ENCODE measurements at places on chromosomes 12 and 14.
A peak's percentile ranks its signal among the peaks of the same experiment; 100 is the strongest.

DNA sequence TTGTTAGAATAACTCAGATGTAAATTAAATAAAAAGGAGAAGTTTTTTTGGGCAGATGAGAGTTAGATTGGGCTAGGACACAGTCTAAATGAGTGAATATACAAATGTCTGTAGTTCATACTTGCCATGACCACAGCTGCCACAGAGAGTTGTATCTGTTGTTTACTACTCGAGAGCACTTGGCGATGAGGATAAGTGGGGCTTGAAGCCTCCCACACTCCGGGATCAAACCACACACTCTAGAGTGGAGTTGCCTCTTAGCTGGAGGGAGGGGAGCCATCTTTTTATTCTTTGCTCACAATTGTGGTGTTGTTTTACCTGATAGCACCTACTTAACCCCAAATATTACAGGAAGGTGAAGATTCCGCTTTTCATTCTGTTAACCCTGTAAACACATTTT, 27.5 kb downstream of the BEST3 start:
- DNase-seq, result no peak

GRCh38 chr14:90040411-90040810, 21.4 kb upstream of the KCNK13 start:
- DNase-seq, result no peak

GRCh38 chr12:101841069-101841468, 10.3 kb upstream of the GNPTAB start:
- no peak for DNase-seq

DNA sequence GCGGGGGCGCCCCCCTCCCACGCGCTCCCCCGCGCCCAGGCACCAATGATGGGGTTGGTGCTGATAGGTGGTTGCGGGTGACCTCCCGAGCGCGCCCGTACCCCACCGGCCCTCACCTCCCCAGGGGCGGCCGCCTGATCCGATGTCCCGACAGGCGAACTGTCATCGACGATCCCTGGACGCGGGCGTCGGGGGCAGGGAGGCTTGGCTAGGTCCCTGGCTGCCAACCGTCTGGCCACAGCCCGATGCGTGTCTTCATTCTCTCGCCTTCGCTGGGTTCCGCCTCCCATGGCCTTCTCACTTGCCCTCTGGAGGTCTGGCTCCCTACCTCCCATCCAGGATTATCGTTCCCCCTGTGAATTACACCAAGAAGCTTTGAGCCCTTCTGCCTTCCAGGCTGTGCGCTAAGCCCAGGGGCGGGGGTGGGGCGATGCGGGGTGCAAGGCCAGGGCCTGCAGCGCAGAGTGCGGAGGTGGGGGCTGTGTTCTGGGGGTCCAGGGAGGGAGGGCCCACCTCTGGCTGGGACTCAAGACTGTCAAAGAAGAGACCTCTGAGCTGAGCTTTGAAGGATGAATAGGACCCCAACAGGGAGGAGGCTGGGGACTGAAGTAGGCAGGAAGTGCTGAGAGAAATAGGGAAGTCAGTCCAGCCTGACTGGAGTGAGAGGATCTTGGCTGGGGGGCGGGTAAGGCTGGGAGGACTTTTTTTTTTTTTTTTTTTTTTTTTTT, 7.7 kb upstream of the RACGAP1 start:
- DNase-seq, result no peak

- DNase-seq, result no peak
These were observed 2.4 kb downstream of the PFKM start for GRCh38 chr12:48121522-48121921.

GRCh38 chr12:68326716-68327115, 5.4 kb downstream of the MDM1 start:
- DNase-seq, result no peak

- DNase-seq, result no peak
These were observed 3.2 kb downstream of the RNASE1 start for GRCh38 chr14:20799456-20799891.

DNA sequence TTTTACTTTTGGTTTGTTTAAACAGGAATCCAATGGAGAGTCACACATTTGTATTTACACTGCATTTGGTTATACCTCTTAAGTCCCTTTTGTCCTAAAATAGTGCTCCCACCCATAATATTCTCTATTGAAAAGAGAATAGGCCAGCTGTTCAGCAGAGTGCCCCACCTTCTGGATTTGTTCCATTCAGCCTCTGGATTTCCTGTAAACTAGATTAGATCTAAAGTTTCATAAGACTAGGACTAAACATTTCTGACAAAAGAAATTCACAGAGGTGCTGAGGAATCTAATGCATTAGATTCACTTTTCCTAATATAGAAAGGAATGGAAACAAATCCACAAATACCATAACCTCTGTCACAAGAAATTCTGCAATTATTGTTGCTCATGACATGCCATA, 38.1 kb downstream of the GCH1 start:
- no peak for DNase-seq

DNA sequence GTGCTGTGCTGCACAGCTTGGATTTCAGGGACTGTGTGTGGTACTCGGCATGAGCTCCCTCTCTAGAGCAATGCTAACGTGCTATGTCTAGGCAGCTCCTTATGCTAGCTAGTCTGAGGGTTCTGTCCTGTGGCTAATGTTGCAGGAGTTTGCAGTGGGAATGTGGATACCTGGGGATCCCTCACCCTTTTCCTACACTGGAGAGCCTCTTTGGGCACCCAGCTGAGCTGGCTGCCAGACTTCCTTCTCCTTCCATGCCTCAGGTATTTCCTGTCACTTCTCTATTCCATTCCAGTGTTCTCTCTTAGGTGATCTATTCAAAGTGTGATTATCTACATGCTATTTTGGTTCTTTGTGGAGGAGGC, 64.9 kb downstream of the FBXO33 start:
- no peak for DNase-seq

DNA sequence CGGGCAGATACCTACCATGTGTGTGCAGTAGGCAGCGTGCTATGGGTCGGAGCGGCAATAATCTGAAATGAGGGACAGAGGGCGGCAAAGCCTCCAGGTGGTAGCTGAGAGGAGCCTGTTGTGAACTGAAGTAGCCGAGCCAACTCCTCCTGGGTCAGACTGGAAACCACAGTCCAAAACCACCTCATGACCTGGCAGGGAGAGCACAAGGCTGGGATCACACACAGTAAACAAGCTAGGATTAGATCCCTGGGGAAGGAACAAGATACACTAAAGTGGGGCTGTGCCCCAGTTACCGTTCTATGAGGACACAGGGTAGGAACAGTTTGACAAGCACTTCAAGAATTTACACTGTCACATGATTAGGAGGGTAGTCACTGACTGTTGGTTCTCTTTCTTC, 49.0 kb downstream of the AREL1 start:
- no peak for DNase-seq

DNA sequence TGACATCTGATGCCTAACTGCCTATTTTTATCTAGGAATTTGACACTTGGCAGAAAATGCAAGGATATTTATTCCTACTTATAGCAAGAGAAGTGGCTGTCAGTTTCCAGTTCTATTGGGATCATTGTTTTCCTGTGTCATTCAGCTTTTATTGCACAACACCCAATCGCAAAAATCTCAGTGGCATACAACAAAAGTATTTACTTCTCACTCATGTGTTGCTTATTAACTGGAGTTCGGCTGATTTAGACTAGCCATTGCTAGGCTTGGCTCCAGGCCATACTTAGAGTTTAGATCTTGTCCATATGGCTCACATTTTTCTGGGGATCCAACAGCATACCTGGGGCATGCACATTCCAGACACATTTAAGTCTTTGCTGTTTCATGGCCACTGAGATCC, 218.6 kb upstream of the SYT1 start:
- no peak for DNase-seq

DNA sequence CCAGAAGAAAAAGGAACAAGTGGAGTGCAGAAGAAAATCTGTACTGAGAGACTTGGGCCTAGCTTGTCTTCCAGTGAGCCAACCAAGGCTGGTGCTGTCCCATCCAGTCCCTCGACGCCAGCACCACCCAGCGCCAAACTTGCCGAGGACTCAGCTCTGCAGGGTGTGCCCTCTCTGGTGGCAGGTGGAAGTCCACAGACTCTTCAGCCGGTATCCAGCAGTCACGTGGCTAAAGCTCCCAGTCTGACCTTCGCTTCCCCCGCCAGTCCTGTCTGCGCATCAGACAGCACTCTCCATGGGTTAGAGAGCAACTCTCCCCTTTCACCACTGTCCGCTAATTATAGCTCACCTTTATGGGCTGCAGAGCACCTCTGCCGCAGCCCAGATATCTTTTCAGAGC, 15.6 kb downstream of the CIPC start:
- no peak for DNase-seq

- DNase-seq, result no peak
These were observed 45.4 kb upstream of the PCED1B start for GRCh38 chr12:47033789-47034555.

GRCh38 chr12:69966839-69967238, 141.8 kb downstream of the MYRFL start:
- DNase-seq, result no peak

GRCh38 chr14:56608689-56609088, 29.1 kb downstream of the TMEM260 start:
- no peak for DNase-seq

GRCh38 chr12:1107669-1108068, 116.6 kb downstream of the ERC1 start:
- DNase-seq, result no peak

GRCh38 chr14:78782551-78782950, 612.4 kb downstream of the NRXN3 start:
- no peak for DNase-seq

GRCh38 chr12:25496098-25496587, 56.9 kb downstream of the LMNTD1 start:
- no peak for DNase-seq

- peak; percentile 12 for DNase-seq
These were observed at the start of gene C12orf42 for GRCh38 chr12:103495469-103496456. Gene C12orf42, minus strand, starts transcription at chr12:103495968. Its CDS starts 17,542 bp downstream, at chr12:103478426.

- no peak for DNase-seq
These were observed 2.6 kb downstream of the DIO3 start for GRCh38 chr14:101563654-101564443.

GRCh38 chr14:50366589-50366988, 30.1 kb downstream of the CDKL1 start:
- no peak for DNase-seq

GRCh38 chr14:95189367-95190132, 32.2 kb upstream of the DICER1 start:
- DNase-seq, result no peak

GRCh38 chr12:43840338-43840737, 4.5 kb downstream of the TMEM117 start:
- no peak for DNase-seq

DNA sequence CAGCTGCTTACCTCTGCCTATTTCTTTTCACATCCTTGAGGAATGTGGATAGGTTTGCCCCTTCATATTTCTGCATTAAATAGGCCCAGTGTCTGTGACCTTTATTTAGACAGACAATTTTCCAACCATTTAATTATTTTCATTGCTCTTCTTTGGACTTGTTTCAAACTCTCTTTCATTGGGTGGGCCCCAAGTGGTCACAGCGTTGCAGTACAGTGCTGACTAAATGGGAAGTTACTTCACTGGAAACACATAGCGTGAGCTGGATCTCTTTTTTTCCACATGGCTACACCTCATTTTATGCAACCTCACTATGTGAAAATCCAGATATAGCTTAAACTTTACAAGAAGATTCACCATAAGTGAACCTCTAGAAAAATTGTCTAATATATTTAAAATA, 438.9 kb downstream of the ADAMTS20 start:
- DNase-seq, result no peak

- no peak for DNase-seq
These were observed 50.5 kb downstream of the SINHCAF start for GRCh38 chr12:31275491-31275890.

GRCh38 chr12:121611306-121611705, 15.0 kb upstream of the ORAI1 start:
- DNase-seq, result no peak

DNA sequence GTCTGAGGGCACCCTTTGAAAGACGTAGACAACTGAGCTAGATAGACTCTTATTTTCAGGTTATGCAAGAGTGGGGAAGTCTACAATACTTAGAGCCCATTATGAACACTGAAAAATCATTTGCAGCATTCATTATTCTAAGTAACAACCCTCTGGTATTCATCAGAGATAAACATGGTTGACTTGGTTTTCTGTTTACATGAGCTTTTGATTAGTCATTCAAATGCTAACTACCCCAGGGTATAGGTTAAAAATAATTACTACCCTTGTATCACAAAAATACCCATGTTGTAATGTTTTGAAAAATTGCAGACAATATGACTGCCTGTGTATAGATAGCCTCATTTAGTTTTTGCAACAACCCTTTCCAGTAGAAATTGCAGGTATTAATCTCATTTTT, 78.5 kb downstream of the PPFIBP1 start:
- DNase-seq, result no peak

- DNase-seq, result no peak
These were observed 46.5 kb downstream of the NT5DC3 start for GRCh38 chr12:103794309-103795213.

DNA sequence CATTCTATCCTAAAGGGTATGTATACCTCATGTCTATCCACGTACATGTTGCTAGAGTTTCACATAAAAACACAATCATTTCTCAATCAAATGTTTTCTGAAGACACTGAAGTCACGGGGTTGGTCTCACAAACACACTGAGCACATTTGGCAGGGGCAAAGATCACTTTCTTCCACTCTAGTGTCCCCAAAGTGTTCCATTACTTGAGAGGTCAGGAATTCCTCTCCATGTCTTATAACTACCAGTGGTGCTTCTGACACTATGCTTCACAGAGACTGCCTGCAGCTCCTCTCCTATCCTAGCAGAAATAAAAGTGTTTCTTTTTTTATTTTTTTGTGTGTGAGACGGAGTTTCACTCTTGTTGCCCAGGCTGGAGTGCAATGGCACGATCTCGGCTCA, 19.1 kb downstream of the ZFYVE1 start:
- DNase-seq, result no peak

- DNase-seq, result no peak
These were observed 2.5 kb downstream of the OR6C76 start for GRCh38 chr12:55428331-55429243.

DNA sequence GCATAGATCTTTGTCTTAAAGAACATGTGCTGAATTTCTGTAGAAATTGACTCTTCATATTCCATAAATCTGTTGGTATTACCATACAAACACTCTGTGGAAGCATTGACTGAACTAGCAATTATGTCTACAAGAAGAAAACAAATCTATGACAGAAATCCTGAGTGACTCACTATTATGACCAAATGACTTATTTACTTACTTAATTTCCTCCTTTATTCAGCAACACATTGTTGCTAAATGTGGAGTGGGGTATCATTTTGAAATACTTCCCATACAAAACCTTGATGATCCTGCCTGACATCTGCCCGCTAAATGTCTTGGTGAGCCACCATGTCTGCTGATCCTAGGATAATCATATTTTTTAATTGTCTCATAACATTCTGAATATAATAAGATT, 99.1 kb upstream of the SLCO1C1 start:
- DNase-seq, result no peak

GRCh38 chr14:67532606-67532997, 488 bp upstream of the PLEKHH1 start:
- DNase-seq, result no peak

DNA sequence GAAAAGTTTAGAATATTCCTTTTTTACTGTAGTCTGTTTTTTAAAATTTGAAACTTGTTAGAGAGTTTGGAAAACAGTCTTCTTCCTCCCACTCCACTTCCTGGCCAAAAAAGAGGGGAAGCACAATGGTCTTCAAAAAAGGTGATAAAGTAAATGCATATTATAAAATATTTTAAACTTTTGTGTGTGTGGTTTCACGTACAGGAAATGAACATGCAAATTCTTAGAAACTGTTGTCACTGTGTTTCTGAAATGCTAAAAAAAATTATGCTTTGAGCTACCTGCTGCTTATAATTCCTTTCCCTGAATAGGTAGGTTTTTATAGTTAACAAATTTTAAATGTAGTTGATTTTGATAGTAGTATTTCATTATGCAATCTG, 2.9 kb downstream of the FGFR1OP2 start:
- DNase-seq, result no peak

- DNase-seq, result no peak
These were observed 228.2 kb upstream of the LRFN5 start for GRCh38 chr14:41378526-41378925.

All from stimulated activated CD4-positive, alpha-beta T cell treated with anti-CD3 and anti-CD28 coated beads, Interleukin-15, amount 100 ng/mL, for 1 hour (primary cell).